ENCODE measurements at places on chromosomes 11 and 22.

DNA sequence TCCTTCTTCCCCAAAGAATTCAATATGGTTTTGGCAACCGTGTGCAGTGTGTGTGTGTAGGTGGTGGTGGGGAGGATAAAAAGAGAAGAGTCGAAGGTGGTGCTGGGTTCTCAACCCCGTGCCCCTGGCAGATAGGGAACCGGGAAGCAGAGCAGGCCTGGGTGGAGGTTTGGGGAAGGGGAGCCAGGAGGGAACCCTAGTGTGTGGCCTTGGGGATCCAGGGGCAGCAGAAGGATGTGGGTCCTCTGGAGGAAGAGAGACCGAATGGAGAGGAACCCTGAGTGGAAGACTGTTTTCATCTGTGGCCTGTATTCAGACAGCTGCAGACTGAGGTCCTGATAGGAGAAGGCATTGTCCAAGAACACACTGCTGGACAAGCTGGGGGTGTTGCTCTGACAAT, 73.3 kb upstream of the B3GAT1 start:
- DNase-seq, result no peak

GRCh38 chr11:124315052-124315451, 1.3 kb upstream of the OR8D1 start:
- no peak for DNase-seq

- DNase-seq, result peak; percentile 81
Measured at GRCh38 chr11:67356864-67357561, 3.7 kb upstream of the POLD4 start.

DNA sequence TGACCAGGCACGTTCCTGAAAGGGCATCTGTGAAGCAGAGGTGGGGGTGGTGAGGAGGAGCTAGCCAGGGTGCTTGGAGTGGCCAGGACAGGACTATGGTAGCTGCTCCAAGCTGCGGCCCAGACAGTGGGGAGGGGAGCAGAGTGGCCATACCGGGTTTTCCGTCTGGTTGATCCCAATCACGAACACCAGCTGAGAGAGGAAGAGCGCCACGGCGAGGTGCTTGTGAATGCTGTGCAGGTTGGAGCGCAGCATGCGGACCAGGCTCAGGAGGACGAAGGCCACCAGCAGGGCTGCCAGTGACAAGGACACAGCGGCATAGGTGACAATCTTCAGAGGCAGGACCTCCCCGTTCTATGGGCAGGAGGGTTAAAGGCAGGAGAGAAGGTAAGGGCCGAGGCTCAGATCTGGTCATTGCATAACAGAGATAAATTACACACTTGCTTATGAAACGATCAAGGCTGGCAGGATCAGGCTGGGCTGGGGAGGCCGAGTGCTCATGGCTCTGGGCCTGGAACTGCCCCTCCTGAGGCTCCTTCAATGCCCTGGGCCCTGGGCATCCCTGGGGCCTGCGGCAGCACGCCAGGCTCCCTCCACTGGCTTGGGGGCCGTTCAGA, 41.5 kb downstream of the TRMU start:
- no peak for DNase-seq

GRCh38 chr11:125261588-125261987, 97.0 kb downstream of the PKNOX2 start:
- DNase-seq, result no peak

- no peak for DNase-seq
Measured at GRCh38 chr22:46605117-46605516, 15.1 kb upstream of the GRAMD4 start.

DNA sequence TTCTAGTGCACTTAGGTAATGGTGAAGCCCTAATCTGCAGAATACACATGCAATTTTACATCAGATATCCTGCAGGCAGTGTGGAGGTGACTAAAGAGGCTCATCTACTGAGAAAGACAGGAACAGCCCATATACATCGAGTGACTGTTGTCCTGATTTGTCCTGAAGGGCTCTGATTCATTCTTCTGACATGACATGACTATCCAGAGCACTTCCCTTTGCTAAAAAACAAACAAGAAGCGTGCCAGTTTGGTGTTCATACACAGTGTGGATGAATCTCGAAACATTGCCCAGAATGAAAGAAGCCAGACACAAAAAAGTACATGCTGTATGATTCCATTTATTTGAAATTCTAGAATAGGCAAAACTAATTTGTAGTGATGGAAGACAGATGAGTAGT, 48.0 kb upstream of the AMPD3 start:
- peak; percentile 41 for DNase-seq

- no peak for DNase-seq
Measured at GRCh38 chr11:72203163-72203562, 11.2 kb downstream of the FOLR1 start.

DNA sequence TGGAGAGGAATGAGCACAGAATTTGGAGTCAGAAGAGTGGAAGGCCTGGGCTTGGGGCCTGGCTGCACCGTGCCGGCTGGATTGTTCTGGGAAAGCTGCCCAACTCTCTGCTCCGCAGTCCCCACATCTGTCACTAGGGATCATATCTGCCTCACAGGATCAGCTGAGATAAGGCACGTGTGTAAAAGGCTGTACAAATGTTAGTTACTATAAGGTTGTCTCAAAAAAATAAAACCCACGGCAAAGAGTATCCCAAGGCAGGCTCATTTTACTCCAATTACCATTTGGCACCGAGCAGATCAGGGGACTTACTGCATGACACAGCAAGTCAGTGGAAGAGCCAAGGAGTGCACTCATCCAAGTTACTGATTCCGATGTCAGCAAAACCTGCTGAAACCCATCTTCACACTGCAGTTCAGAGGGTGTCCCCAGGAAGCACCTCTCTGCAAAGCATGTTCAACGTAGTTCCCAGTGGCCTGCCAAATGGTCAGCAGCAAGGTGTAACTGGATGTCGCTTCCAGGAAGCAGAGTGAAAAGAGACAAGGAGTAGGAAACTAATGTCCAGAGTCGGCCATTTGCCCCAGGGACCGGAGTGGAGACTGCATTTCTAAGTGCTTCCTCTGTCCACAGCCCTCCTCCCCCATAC, 18.1 kb upstream of the MRTFA start:
- DNase-seq, result peak; percentile 33

DNA sequence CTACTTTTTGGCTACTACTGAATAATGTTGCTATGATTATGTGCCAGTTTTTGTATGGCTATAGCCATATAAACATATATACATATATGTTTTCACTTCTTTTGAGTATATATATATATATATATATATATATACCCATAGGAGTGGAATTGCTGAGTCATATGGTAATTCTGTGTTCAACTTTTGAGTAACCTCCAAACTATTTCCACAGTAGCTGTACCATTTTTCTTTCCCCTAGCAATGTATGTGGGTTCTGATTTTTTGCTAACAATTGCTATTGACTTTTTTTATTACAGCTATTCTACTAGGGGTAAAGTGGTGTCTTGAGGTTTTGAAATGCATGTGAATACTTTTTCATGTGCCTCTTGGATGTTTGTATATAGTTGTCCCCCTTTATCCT, 30.4 kb downstream of the CBL start:
- no peak for DNase-seq

DNA sequence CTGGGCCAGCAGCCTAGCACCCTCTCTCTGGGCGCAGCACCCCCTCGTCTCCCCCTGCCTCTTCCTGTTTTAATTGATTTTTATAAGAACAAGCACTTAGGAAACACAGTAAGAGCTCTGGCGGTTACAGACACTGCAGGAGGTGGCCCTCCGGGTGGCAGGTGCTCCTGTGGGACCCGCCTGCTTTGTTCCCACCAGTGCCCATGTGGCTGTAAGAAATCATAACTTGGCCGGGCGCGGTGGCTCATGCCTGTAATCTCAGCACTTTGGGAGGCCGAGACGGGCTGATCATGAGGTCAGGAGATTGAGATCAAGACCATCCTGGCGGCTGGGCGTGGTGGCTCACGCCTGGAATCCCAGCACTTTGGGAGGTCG, 18.4 kb downstream of the TSPAN4 start:
- no peak for DNase-seq

- DNase-seq, result no peak
Measured at GRCh38 chr11:75351791-75352587, 528 bp upstream of the ARRB1 start.

DNA sequence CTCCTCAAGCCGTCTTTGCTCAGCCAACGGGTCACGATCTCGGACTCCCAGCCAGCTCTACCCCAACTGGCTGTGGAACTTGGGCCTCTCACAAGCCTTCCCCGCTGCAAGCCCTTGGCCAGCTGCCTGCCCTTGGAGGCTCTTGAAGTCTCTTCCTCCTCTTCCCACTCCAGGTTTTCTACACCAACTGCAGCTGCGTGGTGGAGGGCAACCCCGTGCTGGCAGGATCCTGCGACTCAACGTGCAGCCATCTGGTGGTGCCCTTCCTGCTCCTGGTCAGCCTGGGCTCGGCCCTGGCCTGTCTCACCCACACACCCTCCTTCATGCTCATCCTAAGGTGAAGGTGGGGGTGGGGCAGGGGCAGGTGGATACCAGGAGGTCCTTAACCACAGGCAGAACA, 40.5 kb upstream of the TPBGL start:
- DNase-seq, result no peak

DNA sequence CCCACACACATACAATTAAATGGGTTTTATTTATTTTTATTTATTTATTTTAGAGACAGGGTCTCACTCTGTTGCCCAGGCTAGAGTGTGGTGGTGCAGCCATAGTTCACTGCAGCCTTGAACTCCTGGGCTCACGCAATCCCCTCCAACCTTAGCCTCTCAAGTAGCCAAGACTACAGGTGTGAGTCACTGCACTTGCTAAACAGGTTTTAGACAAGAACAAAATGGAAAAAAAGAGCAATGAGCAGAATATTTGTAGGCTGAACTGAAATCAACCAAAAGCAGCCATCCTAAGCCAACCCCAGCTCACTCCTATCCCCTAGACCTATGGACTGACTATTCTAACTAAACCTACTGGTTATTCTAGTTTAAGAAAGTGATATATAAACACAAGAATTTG, 37.8 kb downstream of the MRE11 start:
- DNase-seq, result no peak

DNA sequence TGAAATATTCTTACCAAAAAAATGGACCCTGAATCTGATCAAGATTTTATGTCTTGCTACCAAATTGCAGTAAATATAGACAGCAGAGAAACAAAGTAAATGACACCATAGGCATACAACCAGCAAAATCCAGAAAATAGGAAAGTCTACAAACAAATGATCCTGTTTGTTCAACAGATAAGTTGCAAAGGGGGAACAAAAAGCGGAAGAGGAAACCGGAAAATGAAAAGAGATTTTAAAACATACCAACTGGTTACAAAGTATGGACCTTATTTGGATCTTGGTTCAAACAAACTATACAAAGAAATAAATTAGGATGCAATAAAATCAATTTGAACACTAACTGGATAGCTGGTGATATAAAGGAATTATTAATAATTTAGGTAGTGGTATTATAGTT, 92.0 kb downstream of the TMPRSS5 start:
- no peak for DNase-seq

DNA sequence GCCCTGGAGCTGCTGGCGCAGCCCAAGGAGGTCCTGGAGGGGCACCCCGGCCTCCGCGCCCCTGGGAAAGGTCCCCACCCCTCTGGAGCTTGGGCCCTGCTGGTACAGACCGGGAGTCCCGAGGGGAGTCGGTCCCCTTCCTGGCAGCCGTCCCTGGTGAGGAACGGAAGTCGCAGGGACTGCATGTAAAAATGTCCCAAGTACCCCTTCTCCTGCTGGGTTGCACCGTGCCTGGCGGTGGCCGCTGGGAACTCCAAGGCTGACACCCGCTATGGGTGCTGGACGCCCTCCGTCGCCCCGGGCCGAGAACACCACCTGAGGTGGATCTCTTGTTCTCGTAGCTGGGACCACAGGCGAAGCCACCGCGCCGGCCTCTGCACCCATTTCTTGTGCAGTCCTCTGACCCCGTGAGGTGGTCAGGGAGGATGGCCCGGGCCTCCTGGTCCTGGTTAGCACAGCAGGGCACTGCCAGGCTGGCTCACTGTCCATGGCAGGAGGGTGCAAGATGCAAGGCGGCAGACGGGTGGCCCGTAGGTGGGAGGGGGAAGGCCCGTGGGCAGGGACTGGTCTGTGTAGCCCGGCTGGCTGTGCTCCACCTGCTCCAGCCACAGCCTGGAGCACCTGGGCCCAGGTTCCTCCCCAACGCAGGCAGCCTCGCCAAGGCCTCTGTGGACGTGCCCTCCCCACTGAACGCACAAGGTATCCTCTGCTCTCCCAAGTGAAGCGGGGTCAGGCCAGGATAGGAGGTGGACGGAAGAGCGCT, 165.2 kb downstream of the IGLL1 start:
- DNase-seq, result no peak

GRCh38 chr22:32308191-32308590, 49.5 kb upstream of the RFPL3 start:
- no peak for DNase-seq

- no peak for DNase-seq
Measured at GRCh38 chr11:123559523-123559955, 94.9 kb downstream of the SCN3B start.

DNA sequence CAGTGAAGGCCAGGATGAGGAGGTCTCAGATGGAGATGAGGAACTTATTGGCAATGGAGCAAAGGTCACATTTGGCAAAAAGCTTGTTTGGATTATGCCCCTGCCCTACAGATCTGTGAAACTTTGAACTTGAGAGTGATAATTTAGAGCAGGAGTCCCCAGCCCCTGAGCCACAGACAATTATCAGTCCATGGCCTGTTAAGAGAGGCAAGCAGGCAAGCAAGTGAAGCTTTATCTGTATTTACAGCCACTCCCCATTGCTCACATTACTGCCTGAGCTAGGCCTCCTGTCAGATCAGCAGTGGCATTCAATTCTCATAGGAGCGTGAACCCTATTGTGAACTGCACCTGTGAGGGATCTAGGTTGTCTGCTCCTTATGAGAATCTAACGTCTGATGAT, 1076.9 kb upstream of the TENM4 start:
- no peak for DNase-seq

DNA sequence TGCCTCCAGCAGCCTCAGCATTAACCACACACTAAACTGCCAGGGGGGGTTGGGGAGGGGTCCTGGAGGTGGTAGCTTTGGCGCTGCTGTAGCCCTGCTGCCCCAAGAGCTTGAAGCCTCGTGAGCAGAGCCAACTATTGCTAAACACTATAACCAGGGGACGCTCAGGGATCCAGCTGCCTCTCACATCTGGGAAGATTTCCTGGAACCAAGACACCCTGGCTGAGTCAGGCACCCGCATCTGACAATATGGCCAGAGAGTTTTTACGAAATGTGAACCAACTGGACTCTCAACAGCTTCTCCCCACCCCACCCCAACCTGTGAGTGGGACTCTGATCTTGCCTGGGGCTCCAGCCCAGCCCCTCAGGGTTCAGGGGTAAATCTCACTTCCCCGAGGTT, 14.3 kb downstream of the C1QTNF6 start:
- no peak for DNase-seq

- no peak for DNase-seq
Measured at GRCh38 chr11:8222820-8223512, 40.7 kb downstream of the LMO1 start.
